ENCODE measurements at places on chromosomes 6 and 20.

DNA sequence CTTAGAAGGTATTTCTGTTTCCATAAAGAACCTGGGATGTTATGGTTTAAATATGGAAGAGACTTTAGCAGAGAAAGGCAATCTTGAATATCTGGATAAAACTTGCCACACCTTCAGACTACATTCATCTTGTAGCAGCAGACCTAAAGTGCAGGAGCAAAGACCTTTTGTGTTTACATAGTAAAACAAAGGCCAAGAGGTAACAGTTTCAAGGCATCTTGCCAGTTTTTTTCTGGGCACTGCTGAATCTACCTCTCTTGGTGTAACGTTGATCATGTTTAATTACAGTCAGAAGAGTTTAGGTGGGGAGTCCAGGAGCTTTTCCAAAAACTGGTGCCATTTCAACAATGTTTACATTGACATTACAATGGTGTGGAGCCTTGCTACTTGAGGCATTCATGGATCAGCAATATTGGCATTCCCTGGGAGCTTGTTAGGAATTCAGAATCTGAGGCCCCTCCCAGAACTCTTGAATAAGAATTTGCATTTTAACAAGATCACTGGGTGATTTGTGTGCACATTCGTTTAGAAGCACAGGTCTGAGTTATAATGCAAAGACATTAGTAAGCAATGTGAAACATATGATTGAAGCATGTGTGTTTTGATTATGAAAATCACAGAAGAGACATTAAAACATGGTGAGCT lies 94.5 kb downstream of the F13A1 start:
- no peak for DNase-seq

DNA sequence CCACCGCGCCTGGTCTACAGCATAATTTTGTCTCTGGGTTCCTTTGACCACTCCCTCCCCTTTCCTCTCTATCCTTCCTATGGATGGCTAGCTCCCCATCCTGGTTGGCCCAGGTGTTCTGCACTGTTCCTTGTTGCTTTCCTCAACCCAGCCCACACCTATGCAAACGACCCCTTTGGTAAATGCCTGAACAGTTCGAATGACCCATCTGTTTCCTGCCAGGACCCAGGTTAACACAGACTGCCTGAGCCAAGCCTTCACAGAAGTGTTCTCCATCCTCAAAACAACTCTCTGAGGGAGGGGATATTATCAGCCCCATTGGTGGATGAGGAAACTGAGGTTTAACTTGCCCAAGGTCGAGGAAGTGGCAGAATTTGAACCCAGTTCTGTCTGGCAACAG lies 44.8 kb upstream of the CCDC167 start:
- DNase-seq, result no peak

DNA sequence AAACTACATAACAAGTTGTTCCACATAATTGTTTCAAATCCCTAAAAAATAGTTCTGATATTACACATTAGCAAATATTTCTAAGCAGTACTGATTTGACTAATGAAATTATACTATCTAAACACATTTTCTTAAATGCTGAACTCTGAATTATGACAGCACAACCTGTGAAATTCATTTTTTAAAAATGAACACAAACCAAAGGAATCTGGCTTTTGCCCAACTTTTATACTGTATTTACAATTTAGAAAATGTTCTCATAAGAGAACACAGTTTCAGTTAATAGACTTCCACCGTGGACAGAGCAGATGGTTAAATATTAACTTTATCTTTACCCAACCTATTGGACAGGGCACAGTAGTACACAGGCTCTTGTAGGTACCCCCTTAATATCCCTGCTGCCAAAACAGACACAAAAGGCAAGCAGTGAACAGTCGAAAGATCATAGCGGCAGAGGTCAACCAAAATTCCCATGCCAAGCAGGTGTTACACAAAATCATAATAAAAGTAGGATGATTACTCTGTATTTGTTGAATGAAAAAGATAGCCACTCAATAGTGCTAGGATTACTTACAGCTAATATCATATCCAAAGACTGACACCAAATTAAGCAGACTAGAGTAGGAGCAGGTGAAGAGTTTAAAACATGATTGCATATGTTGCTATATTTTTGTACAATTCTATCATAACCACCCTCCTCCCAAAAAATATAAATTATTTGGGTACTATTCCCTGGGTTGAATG lies 122.5 kb downstream of the RNGTT start:
- no peak for DNase-seq

DNA sequence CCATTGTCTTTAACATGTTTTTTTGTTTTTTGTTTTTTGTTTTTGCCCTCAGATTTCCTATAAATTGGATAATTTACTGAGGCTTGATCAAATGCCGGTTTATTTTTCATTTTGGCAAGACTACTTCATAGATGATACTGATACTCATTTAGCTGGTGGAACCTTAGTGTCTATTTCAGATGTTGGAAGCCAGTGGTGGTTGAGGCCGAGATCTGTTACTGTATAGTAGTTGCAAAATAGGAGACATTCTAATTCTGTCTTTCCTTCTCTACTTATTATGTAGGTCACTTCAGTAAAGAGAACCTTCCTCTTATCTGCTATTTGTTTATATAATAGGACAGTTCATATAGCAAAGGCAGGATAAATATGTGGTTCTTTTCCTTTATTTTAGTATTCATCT lies 63.4 kb downstream of the STXBP5 start:
- no peak for DNase-seq

GRCh38 chr6:57075092-57075491 lies 14.9 kb upstream of the ZNF451 start:
- DNase-seq, result no peak

GRCh38 chr6:150894191-150894744 lies 28.8 kb downstream of the MTHFD1L start:
- DNase-seq, result no peak

GRCh38 chr6:1504465-1504864 lies 105.2 kb upstream of the FOXC1 start:
- no peak for DNase-seq

DNA sequence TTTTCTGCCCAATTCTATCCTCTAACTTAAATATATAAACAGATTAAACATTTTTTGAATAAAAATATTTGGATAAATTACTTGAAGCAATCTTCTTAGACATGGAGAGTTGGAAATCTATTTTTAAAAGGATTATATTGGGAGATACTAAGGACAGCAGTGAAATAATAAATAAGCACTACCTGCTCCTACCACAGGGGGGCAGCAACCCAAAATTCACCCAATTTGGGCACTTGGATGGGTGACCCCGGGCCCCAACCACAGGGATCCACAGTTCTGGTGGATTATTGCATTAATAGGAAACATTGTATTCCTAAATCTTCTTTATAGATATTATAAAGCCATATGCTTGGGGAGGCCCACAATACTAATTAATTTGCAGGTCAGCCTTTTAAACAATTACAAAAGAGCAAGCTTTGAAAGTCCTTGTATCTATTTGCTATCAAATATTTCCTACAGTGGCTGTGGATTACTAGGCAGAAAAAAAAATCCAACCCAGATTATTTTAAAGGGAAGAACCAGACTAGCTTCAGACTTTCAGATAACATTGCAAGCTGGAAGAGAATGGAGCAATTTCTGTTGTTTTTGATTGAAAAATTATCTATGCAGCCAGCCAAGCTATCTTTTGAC lies 66.4 kb upstream of the PDE10A start:
- no peak for DNase-seq

DNA sequence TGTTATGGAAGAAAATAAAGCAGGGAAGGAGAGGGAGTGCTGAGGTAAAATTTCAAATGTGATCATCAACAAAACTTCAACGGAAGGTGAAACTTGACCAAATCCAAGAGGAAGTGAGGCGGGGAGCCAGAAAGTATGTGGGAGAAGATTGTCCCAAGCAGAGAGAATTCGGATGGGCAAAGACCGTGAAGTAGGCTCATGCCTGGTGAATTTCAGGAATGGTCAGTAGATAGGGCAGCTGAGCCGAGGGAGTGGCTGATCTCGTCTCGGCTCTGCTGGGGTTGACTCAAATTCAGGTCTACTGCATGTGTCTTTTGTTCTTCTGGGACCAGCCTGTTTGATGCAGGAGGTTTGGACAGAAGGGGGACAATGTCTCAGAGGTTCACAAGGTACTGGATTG lies 7.0 kb upstream of the CSNK2A1 start:
- no peak for DNase-seq

- DNase-seq, result no peak
Measured at GRCh38 chr6:130076512-130076911, 58.1 kb downstream of the L3MBTL3 start.

DNA sequence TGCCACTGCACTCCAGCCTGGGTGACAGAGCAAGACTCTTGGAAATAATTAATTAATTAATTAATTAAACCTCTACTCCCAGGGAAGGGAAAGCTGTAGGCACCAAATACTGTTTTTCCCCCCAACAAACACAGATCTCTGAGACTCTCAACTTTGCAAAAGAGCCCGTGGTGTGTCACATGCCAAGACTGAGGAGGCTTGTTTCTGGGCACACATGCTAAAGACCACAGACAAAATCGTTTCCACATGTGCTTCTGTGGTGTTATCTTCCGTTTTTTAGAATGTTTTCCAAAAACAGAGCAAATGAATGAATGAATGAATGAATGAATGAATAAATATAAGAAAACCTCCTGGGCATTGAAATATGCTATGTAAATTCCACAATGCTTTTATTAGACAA lies 55.6 kb upstream of the ATXN1 start:
- no peak for DNase-seq

DNA sequence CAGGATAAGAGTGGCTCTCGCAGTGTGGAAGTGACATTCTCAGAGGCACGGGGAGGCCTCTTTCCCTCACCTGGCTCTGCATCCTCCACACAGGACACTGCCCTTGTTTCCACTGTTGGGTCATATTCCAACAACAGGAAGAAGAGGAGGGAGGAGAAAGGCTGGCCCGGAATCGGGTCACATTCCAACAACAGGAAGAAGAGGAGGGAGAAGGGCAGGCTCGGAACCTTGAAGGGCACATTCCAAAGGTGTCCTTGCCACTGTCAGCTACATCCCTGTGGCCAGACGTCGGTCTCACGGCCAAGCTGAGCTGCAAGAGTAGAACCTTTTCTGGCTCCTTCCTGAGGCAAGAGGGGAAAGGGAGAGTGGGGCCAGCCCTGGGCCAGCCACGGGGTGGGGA lies 25.4 kb downstream of the CHRNA4 start:
- DNase-seq, result peak; percentile 36

- no peak for DNase-seq
Measured at GRCh38 chr20:17210983-17211382, 15.9 kb upstream of the PCSK2 start.

DNA sequence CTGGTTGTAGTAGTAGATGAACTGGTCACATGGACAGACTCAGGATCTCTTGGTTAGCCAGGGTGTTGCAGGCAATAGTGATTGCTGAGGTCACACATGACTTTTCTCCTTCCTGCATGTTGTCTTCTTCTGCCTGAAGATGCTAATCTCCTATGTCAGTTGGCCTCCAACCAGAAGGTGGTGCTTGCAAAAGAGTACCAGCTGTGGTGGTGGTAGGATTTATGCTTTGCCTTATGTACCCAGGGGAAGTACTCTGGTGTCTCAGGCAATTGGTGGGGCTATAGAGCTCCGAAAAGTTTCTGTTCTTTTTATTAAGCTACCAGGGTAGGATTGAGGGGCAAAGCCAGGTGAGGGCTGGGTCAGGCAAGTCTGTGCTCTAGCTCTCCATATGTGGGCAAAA lies 98.5 kb downstream of the CARMIL1 start:
- no peak for DNase-seq

GRCh38 chr6:26225848-26226578 lies 138.8 kb downstream of the HFE start:
- DNase-seq, result no peak

DNA sequence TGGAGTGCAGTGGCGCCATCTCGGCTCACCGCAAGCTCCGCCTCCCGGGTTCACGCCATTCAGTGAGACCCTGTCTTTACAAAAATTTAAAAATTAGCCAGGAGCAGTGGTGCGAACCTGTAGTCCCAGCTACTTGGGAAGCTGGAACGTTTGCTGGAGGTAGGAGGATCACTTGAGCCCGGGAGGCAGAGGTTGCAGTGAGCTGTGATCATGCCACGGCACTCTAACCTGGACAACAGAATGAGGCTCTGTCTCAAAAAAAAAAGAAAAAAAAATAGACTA lies 5.7 kb upstream of the PARD6B start:
- DNase-seq, result no peak

- DNase-seq, result no peak
Measured at GRCh38 chr6:14873101-14873500, 372.8 kb upstream of the JARID2 start.

- no peak for DNase-seq
Measured at GRCh38 chr6:154768280-154768679, 35.1 kb downstream of the SCAF8 start.

- DNase-seq, result no peak
Measured at GRCh38 chr20:22305381-22305780, 279.0 kb downstream of the FOXA2 start.

DNA sequence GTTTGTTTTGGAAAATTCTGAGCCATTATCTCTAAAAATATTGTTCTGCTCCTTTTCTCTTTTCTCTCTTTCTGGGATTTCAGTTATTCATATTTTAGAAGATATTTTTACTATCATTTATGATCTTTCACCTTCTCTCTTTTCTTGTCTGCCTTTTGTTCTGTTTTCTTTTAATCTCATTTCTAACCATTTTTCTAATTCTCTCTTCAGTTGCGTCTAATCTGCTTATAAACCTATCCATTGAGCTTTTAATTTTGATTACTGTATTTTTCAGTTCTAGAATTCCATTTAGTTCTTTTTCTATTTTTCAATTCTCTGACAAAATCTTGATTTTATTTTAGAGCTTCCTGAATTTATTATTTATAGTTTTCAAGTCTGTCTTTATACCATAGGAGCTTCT lies 42.2 kb upstream of the COL10A1 start:
- no peak for DNase-seq

- DNase-seq, result no peak
Measured at GRCh38 chr6:44404022-44404714, 16.7 kb downstream of the CDC5L start.

DNA sequence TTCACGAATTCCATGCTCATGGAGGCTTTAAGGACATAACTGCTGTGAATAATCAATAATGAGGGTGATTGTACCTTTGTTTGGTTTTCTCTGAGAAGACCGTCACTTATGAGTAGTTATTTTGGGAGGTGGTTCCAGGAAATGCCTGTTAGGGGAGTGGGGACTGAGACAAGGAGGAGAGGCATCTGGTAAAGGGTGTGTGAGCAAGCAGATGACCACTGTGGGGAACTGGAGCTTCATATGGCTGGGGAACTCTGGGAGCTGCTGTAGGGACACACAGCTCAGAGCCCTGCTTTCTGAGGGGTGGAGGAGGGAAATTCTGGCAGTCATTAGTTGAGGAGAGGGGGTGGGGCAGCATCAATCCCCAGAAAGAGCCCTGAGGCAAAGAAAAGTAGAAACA lies 71.3 kb upstream of the TINAG start:
- DNase-seq, result no peak

GRCh38 chr6:3751730-3752530 lies 417 bp upstream of the PXDC1 start:
- peak; percentile 84 for DNase-seq

Measured in upper lobe of left lung (tissue), 6 donors.